CD4-positive, CD25-positive, alpha-beta regulatory T cell (primary cell): ENCODE measurements at places on chromosomes 2 and 18.

DNA sequence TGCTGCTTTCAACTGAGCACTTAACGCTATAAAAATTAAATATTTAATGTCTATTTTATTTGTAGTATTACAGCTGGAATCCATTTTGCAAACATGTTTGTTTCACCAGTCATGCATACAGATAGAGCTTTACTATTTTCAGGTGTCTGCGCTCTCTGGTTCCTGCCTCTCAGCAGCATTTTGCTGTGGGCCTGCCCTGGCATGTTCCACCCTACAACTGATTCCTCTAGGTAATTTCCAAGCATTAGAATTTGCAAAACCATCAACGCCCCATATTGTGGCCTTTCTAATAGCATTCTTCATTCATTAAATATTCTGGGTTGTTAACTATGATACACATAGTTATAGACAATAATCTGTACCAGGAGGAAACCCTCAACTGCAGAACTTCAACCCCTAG lies 266.4 kb upstream of the DLGAP1 start:
- no peak overlapping the region for H3K4me3 ChIP-seq
- no peaks in the 10 kb centered on the region for H3K27me3 ChIP-seq
- H3K36me3 ChIP-seq: no peaks in the 10 kb centered on the region
- DNase-seq: no peak

- H3K27me3 ChIP-seq: peaks cover 8% of the 10 kb centered on the region
- no peak for DNase-seq
- no peaks in the 10 kb centered on the region for H3K36me3 ChIP-seq
- H3K4me1 ChIP-seq: no peaks in the 10 kb centered on the region
- no peak overlapping the region for H3K27ac ChIP-seq
Observed at GRCh38 chr2:236236559-236237452, 27.4 kb downstream of the ASB18 start.

GRCh38 chr18:53503914-53504441 lies 720.5 kb downstream of the MBD2 start:
- H3K4me1 ChIP-seq: no peaks in the 10 kb centered on the region
- no peaks in the 10 kb centered on the region for H3K36me3 ChIP-seq
- DNase-seq: no peak

DNA sequence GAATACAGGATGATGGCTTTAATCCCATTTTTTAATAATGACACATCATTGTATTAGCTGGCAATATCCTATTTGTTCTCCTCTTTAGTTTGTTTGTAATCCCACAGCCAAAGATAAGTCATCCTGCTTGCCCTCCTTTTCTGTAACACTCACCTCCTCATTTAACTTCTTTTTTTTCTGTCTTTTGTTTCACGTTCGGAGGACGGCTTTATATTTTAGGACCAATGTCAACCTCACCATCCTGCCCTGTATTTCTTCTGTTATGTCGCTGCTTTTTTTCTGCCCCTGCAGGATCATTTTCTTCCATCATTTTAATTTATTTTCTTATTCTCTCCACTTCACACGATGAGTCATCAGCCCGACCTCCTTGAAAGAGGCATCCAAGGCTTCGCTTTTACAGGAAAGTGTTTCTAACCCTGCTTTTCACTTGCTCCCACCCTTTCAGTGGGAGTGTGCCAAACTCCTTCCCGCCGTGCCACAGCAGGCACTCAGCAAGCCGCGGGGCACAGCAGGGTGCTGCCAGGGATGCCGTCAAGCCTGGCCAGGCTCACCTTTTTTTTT lies 11.4 kb downstream of the RAB31 start:
- H3K27me3 ChIP-seq: no peaks in the 10 kb centered on the region
- no peak for DNase-seq
- no peak overlapping the region for H3K27ac ChIP-seq

GRCh38 chr2:207879536-207879935 lies 109.8 kb upstream of the FZD5 start:
- no peaks in the 10 kb centered on the region for H3K4me1 ChIP-seq
- DNase-seq: no peak
- H3K4me3 ChIP-seq: no peak overlapping the region
- H3K36me3 ChIP-seq: no peaks in the 10 kb centered on the region
- no peak overlapping the region for H3K27ac ChIP-seq

DNA sequence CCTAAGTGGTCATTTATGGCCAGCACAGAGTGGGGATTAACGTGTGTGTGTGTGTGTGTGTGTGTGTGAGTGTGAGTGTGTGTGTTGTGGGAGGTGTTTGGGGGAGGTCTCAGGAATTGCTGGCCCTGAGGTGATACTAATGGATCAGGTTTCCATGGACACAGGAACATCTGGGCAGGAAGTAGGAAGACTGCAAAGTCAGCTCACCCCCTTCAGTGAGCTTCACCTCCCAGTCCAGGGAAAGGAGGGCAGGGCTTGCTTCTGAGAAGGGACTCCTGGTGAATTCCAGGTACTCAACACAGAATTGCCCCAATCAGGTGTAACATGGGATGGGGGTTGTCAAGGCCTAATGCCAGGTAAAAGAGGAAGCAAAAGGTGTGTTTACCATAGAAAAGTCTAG lies 30.3 kb upstream of the IL1R1 start:
- H3K36me3 ChIP-seq: no peaks in the 10 kb centered on the region
- H3K4me1 ChIP-seq: peaks cover 30% of the 10 kb centered on the region
- DNase-seq: no peak
- no peak overlapping the region for H3K4me3 ChIP-seq
- H3K27ac ChIP-seq: peak overlapping the region; percentile 8

DNA sequence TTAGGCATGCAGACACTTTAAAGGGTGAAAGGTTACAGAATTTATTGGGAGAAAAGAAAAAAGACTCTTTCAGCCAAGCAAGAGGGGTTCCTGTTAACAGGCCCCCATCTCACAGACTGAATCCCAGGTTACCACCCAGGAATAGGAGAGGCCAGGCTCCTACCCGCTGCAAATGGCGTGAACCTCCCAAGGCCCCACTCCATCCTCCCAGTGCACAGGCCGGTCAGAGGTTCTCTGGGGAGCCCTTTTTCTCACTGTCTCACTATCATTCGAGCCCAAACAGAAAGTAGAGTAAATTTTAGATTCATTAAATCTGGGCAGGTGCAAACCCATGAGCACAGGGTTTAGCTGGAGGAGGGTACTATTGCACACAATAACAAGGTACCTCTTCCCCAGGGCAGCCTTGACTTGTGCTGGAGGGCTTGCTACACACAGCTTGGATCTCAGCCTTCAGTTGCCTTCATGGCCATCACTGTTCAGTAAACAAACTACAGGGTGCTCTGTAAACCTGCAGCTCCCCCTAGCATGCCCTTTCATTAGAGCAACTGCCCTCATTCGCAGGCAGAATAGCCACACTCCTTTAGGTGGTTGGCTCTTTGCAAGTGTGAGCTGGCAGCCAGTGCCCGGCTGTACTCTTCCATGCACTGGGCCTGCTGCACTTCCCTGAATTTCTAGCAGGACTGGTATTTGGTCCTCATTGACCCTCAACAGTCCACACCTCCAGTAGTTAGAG lies 7.3 kb upstream of the PLEK start:
- no peak overlapping the region for H3K4me3 ChIP-seq
- no peaks in the 10 kb centered on the region for H3K36me3 ChIP-seq
- DNase-seq: peak; percentile 18
- no peaks in the 10 kb centered on the region for H3K27me3 ChIP-seq
- no peaks in the 10 kb centered on the region for H3K4me1 ChIP-seq
